NCI-H2081 (cell line): ENCODE measurements at places on chromosomes 2 and 18.
A peak's percentile ranks its signal among the peaks of the same experiment; 100 is the strongest.

- DNase-seq: no peak
These were observed 10.1 kb upstream of the TNFAIP6 start for GRCh38 chr2:151347294-151347693.

DNA sequence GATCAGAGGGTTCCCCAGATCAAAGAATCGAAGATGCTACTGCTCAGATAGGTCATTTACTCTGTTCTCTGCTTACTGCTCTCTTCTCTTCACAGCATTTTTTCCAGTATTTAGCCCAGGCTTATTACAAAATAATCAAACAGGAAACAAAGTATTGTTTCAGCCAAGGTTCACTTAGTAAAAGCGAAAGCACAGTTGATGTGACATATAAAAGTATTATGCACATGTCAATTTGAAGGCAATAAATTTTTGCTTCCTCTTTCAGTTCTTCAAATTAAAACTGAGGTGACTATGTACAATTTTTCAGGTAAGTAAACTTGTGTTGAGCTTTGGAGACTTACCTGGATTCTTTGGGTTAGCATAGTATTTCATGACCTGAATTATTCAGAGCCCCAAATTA lies 262.8 kb upstream of the CHST9 start:
- DNase-seq: no peak

GRCh38 chr2:18009891-18010290 lies 131.4 kb downstream of the KCNS3 start:
- no peak for DNase-seq

GRCh38 chr2:88739985-88740600 lies 48.6 kb downstream of the RPIA start:
- DNase-seq: peak; percentile 69

DNA sequence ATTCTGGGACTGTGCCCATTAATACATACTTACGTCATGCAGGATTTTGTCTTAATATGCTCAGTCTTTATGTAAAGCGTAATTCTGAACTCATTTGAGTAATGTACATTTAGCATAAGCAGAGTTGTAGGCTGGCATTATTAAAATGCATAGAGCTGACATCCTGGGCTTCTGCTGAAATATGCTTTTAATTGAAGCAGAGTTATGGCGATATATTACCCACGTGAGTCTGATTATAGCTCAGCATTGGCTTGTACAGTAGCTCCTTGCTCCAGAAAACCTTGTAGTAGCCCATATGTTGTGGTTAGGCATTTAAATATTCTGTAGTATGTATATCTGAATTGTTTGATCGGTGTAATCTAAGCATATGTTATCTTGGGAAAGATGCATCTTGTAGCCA lies 233.9 kb downstream of the PTGR3 start:
- DNase-seq: no peak

- no peak for DNase-seq
These were observed 199.3 kb upstream of the MYT1L start for GRCh38 chr2:2530334-2530733.

DNA sequence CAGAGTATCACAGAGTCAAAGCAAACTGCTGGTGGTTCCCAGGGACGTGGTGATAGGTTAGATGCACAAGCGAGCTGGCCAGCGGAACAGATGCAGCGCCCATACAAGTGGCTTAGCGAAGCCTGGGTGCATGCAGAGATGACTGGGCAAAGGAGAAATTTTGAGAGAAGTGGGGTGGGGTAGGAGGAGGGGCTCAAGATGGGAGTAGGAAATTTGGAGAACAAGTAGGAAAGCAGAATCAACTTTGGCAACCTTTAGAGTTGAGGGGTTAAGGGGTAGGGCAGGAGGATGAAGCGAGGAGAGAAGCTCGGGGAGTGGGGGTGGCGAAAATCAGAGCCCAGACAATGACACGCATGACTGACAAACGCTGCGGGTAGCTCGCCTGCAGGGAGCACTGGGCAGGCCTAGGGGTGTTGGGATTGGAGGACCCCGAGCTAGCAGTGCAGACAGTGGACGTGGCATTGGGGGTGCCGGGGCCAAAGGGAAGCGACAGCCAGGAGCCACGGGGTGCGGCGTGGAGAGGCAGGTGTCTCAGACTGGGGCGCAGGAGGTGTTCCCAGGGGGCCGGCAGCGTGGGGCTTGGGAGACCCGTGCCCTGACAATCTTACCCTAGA lies 431 bp downstream of the FAM98A start:
- DNase-seq: peak; percentile 58

DNA sequence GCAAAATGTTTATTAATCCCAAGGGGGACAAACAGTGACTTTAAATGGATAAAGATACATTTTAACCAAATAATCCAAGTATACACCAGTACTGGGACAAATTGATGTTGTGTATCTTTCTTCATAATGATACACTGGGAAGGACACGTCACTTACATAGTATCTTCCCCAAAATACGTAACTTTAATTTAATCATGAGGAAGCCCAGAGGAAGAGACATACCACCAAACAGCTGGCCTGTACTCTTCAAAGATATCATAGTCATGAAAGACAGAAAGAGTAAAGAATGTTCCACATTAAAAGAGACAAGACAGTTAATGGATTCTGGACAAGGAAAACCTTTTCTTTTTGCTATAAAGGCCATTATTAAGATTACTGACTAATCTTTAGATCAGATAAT lies 37.1 kb downstream of the AGFG1 start:
- DNase-seq: no peak

GRCh38 chr2:43595603-43596412 lies at the start of gene THADA:
THADA (minus strand) TSS chr2:43596038; CDS start chr2:43592392, 3,646 bp downstream.
- DNase-seq: peak; percentile 99

GRCh38 chr2:9681427-9681817 lies 50.6 kb upstream of the YWHAQ start:
- no peak for DNase-seq

- no peak for DNase-seq
These were observed 5.6 kb upstream of the CCDC74B start for GRCh38 chr2:130150181-130151144.

GRCh38 chr2:197028230-197028629 lies 101.7 kb upstream of the PGAP1 start:
- DNase-seq: no peak

GRCh38 chr2:217849154-217849975 lies 153.4 kb downstream of the TNS1 start:
- DNase-seq: no peak

GRCh38 chr2:239252393-239252792 lies 148.4 kb downstream of the HDAC4 start:
- DNase-seq: no peak

DNA sequence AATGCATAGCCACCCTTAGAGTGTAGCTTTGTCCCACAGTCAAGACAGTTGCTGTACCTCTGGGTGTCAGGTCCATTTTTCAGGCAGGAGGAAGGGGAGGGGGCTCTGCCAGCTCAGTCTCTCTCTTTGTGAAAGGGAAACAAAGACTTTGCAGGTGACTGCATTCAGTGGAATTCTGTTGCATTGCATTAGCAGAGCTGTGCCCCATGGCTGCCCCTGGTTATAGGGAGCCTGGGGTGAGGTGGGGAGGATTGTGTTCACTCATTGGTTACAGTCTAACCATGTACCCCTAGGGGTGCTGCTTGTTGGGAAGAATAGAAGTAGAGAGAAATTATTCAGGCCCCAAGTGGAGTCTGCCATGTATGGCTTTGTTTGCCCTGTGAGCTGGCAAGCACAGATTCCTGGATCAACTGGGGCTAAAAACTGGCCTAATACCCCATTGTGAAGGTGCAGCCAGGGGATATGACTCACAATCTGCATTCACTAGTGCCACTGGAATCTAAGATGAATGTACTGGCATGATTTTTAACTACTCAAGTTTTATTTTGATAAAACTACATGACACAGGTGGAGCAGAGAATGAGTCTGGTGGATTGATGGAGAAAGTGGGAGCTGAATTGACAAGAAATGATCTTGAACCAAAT lies 118.4 kb downstream of the SH3BP4 start:
- no peak for DNase-seq

DNA sequence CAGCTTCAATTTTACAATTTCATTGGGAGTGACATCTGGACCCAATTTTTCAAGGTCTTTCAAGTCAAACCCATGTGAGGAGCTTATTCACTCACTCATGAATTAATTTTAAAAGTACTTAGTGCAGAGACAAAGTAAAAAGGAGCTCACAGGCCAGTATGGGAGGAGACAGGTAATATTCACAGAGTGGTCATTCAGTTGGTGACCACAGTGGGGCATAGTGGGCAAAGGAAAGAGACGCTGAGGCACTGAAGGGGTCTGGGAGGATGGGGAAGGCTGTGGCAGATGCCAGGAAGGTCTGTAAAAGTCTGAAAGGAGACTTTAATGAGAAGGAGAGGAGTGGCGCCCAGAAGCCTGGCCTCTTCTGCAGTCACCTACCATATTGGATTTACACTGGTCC lies 76.0 kb downstream of the CD8B2 start:
- no peak for DNase-seq

DNA sequence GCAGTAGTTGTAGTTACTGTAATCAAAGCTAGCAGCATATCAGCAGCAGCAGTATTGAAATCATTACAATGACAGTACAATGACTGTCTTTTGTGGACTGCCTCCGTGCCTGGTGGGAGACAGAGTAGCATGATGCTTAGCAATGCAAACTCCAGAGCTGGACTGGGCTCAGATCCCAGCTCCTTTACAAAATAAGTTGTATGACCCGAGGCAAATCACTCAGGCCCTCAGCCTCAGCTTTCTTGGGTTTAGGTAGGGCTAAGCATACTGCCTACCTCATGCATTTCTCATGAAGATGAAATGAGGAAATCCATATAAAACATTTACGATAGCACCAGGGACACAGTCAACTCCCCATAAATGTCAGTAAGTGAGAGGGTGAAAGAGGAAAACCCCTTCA lies 170.7 kb downstream of the TTC32 start:
- DNase-seq: no peak

GRCh38 chr18:13406736-13407135 lies 188.2 kb downstream of the LDLRAD4 start:
- DNase-seq: no peak

DNA sequence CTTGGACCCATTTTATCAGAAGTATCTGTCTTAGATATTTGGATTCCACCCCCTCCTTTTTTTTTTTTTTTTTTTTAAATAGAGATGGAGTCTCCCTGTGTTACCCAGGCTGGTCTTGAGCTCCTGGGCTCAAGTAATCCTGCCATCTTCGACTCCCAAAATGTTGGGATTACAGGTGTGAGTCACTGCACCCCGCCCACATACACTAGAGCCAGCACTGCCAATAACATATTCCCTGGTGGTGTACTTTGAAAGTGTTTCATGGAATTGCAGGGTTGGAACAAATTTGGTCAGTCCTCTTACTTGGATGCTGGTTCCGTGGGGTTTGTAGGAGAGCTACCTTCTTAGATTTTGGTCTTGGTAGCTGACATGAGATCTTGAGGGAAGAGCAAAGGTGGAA lies 15.0 kb downstream of the PDCL3 start:
- no peak for DNase-seq

- no peak for DNase-seq
These were observed 77.9 kb upstream of the CD226 start for GRCh38 chr18:70025580-70025979.

- peak; percentile 14 for DNase-seq
These were observed 95.3 kb upstream of the FANCL start for GRCh38 chr2:58336416-58336815.

DNA sequence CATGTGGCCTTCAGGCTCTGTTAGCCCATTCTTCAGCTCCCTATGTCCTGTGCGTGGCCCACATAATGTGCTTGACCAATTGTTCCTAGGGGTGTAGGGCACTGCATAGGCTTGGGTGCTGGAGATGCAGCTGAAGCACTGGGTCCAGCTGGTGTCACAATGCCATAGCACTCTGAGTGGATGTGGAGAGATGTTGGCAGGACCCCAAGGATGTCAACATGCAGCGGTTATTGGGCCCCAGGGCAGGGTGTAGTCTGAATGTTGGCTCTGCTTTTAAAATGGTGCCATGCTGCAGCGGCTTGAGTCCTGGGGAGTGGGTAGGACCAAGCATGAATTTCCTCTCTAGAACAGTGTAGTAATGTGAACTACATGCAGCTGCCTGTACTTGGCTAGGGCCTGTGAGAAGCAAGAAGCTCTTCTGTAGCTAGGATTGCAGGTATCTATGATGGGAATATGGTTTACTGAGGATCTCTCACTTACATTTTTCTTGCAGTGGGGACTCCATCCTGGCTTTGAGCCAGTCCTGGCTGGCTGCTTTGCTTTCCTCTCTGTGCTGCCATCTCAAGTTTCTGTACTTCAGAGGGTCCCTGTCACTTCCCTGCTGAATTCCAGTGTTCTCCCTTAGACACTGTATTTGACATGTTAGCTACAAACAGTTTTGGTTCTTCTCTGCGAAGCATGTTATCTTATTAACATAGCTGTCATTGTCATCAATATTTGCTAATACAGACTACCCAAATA lies 148.4 kb downstream of the CSRNP3 start:
- DNase-seq: peak; percentile 20

DNA sequence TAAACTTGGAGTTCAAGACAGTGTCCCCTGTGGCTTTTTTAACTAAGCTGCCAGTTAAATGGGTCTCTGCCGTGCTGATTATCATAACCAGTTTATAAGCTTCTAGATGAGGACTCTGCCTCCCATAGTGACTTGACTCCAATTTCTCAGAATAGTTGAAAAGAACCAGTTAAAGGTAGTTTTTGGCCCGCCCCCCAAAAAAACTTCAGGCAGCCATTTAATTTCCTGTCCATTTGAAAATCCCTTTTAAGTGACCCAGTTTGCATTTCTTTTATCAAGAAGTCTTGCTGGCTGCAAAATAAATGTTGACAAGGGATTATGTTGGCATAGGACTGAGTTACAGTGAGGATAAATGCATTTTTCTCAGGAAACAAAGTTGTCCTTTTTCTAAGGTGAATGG lies 2.3 kb downstream of the SLC20A1 start:
- no peak for DNase-seq

DNA sequence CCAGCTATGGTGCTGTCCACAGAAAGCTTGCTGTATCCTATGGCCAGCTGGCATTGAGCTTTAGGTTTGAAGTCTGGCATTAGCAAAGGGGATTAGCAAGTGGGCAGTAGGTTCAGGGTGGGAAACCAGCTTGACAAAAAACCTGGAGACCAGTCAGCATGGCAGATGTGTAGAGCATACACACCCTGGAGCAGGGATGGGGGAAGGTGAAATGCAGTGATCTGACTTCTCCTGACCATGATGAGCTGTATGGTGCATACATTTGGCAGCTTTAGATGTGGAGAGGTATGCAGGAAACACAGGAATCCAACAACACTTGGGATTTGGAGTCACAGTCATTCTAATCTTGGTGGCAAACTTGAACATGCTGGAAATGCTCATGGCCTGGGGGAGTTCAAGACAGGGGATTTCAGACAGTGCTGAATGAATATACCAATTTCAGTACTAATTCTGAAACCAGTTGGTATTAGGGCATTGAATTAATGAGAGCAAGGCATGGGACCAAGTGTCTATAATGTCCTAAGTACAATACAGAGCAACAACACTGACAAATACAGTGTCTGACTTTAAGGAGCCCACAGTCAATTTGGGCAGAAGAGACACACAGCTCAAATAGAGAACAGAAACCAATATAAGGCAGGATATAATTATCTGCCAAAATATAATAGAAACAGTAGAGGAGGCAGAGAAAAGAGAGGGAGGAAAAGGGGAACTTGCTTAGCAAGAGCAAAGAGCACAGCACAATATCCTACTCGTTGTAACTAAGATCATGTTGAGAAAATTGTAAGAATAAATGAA lies 11.8 kb downstream of the ARHGAP15 start:
- DNase-seq: no peak
